Stimulated activated CD8-positive, alpha-beta memory T cell treated with anti-CD3 and anti-CD28 coated beads, Interleukin-7, amount 100 ng/mL, for 48 hours (primary cell): ENCODE measurements at places on chromosomes 12 and 14.

DNA sequence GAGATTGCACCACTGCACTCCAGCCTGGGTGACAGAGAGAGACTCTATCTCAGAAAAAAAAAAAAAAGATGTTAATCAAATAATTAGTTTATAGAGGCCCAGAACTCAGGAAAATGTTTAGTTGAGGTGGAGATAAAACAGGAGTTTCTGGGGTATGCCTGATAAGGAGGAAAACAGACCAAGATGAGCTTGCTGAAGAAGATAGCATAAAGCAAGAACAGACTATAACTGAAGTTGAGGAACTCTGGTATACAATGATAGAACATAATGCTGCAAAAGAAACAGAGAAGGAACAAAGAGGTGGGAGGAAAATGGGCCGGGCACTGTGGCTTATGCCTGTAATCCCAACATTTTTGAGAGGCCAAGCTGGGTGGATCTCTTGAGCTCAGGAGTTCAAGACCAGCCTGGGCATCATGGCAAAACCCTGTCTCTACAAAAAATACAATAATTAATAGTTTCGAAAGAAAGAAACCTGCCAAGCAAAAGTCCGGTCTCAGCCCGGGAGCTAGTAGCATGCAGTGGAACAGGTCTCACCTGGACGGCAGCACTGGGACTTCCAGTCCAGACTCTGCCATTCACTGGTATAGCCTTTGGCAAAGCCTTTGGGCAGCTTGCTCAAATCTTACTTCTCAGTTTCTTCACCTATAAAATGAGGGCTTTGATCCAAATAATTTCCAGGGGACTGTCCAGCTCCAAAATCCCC is 25.4 kb downstream of the SLC35E3 start:
- DNase-seq, result no peak

- no peak for DNase-seq
Measured at GRCh38 chr14:51607711-51608110, 44.0 kb upstream of the FRMD6 start.

DNA sequence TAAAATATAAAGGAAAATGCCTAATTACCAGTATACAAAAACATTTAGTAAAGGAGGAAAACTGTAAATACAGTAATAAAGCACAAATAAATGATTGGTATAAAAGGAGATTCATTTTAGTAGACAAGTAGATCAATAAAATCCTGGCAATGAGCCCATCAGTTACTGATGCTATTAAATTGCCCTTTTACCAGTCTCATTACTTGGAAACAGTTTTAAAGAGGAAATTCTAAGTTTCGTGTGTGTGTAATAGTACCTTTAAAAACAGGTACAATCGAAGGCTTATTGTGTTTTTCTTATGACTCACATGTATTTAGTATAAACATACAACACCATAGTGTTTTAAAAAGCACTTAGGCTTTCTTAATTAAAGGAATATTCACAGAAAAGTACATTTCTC is 46.4 kb upstream of the SYT10 start:
- no peak for DNase-seq

DNA sequence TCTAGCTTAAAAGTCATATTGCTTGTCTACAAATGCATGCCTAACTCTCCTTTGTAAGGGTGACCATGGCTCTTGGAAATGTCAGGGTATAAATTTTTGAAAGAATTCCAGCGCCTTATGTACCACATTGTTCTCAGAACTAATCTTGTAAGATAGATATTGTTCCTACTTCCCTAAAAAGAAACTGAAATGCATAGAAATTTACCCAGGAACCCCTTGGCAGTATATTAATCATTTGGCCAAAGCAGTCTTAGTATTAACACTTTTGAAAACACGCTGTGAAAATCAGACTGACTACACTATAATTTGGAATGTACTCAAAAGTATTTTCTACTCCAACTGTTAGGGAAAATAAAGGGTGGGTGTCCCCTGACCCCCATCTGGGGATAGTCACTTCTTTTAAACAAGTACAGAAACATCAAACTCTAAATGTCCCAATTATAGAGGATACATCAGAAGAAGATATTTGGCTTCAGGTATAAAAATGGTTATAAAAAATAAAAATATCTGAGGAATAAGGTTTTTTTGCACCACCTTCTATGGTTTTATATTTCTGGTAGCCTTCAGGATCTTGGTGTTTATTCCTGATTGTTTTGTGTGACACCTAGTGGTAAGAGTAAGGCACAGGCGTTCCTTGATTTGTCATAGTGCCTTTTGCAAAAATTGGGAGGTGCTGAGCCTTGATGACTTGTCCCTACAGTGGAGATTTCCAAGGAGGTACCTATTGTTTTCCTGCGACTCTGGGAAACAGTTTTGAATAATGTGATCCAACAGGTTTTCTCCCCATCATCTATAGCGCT is 2.2 kb upstream of the NFKBIA start:
- no peak for DNase-seq

DNA sequence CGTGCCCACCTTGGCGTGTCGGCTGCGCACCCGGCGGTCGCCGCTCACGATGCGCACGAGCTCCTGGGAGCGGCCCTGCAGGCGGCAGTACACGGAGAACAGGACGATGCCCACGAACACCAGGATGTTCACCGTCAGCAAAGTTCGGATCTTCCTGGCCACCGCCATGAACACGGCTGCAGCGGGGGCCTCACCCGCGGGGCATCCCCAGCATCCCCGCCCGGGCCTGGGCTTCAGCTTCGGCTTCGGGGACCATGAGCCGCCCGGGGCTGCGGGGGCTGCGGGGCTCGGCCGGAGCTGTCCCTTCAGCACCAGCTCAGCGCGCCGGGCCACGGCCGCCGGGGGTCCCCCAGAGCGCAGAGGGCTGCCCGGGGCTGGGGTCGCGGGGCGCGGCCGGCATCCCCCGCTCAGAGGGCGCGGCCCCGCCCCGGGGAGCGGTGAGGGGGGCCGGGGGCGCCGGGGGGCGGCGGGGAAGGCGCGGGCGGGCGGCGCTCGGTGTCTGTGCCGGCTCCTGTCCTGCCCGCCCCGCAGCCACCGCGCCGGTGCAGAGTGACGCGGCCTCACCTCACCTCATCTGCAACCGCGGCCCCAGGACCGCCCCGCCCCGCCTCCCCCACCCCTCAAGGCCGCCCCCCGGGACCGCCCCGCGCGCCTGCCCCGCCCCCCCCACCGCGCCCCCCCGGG is at the start of gene GALNT9:
Gene GALNT9 (minus strand): TSS at position 554 of the 684 bp plus-strand sequence. CDS start 386 bp downstream, at position 168.
- DNase-seq, result no peak

GRCh38 chr14:71758229-71758951 is 173.8 kb upstream of the RGS6 start:
- no peak for DNase-seq

DNA sequence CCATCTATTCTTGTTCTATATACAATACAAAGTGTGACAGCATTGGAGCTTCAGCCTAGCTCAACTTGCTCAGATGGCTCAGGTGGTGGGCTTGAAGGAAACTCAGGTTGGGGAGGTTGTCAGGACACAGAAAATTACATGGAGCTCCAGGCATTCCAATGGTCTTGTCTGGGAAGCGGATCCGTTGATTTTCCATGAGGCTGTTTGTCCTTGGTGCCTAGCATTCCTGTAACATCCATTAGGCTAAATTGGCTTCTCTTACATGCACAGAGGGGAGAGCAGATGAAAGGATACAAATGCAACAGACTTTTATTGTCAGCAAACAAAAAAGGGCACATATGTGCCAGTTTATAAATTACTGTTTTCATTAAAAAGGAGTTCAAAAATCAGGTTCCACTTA is 75.5 kb upstream of the OTX2 start:
- no peak for DNase-seq

GRCh38 chr12:42855362-42855950 is 265.9 kb upstream of the PRICKLE1 start:
- no peak for DNase-seq

- DNase-seq, result no peak
Measured at GRCh38 chr12:29768372-29768771, 15.4 kb downstream of the TMTC1 start.

DNA sequence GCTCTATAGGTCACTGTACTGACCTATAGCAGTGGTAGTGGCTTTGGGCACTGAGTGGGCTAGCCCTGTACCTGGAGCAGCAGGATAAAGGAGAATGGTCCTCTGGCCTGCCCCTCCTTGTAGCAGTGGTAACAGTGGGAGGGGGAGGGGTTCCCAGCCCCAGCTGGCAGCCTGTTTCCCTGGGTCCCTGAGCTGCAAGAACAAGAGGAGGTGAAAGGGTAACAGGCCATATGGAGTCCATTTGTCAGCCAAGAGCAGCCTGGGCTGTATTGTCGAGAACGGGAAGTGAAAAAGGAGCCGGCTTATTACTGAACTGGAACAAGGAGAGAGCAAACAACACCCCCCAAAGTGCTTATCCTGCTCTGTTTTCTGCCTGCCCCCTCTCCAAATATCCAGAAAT is 73.8 kb upstream of the SRSF5 start:
- no peak for DNase-seq

- no peak for DNase-seq
Measured at GRCh38 chr12:124702736-124703135, 135.3 kb upstream of the NCOR2 start.

DNA sequence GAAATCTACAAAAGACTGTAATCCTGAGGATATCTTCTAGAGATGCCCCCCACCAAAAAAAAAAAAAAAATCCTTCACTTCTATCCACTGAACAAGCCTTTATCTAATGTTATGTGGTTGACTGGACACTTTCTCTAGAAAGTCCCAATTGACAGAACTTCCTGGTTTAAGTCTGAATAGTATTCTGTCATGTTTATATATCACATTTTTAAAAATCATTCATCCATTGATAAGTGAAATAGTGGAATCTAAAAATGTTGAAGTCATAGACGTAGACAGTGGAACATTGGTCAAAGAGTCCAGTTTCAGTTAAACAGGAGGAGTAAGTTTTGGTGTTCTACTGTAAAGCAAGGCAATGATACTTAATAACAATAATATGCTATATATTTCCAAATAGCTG is 297.0 kb downstream of the SSPN start:
- DNase-seq, result no peak

DNA sequence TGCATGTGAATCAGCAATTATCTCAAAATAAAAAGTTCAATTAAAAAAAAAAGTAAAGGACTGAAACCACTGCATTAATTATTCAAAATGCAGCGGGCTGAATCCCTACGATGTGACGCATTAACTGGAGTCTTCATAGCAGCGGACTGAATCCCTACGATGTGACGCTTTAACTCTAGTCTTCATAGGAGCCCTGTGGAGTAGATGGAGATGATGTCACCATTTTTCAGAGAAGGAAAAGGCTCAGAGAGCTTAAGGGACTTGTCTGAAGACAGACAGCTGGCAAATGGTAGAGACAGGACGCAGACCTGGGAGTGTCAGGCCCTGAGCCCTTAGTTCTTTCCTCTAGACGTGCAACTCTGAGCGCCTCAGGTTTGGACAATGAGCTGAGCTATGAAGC is 168.0 kb upstream of the MYL2 start:
- DNase-seq, result no peak

- peak; percentile 47 for DNase-seq
Measured at GRCh38 chr14:104094709-104095425, 9.4 kb downstream of the ASPG start.

DNA sequence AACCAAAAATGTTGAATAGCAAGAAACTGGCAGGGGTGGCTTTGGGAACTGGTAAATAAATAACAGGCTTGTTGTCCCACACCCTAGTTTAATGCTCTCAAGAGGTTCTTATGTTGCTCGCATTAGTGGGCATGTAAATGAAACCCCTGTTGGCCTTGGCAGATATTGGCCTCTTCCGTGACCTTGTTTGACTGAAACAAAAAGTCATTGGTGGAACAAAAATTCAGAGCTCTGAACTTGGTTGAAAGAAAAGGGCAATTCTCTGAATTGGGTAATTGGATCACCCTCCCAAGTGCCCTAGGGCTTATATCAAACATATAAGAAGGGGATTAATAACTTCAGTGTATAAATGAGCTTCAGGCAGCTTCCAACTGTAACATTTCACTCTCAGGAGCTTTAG is 426.2 kb downstream of the ZFP36L1 start:
- no peak for DNase-seq

GRCh38 chr12:14828892-14829291 is 14.4 kb downstream of the ART4 start:
- no peak for DNase-seq
